Stimulated activated naive CD8-positive, alpha-beta T cell treated with anti-CD3 and anti-CD28 coated beads, Interleukin-15, Interleukin-2, amounts not matched to agents 100 U/mL and 50 U/mL, for 24 hours (primary cell): ENCODE measurements at places on chromosomes 5 and 9.

DNA sequence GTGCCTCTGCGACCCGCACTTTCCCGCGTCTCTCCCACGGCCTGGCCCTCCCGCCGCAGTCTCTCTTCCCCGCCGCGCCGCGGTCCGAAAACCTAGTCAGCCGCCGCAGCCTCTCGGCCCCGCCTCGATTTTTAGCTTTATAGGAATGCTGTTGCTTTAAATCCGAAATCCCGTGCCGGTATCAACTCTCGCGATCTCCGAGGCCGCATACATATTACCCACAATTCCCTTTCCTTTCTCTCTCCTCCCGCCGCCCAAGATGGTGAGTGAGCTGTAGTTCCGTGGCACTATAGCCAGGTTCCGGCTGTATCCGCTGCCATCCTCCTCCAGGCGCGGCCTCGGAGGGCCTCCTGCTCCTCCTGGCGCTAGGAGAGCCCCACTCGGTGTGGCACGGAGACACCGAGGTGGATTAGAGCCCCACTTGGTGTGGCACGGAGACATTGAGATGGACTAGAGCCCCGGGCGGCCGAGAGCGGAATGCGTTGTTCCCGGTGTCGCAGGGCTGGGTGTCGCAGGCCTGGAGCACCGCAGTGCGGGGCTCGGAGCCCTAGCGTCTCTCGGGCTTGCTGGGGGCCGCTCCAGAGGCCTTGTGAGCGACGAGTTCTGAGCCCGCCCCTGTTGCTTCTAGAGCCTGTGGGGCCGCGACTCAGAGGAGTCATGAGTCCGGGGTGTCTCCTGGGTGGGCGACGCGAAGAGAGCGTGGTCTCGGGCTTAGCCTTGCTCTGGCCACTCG, at the start of the genes MED22 and RPL7A:
Gene MED22 (minus strand): TSS at position 147 of the 733 bp plus-strand sequence. CDS start 1,469 bp downstream, outside the sequence.
Gene RPL7A (plus strand): TSS at position 234 of the 733 bp plus-strand sequence. CDS start 26 bp downstream, at position 260.
- peak; percentile 91 for DNase-seq

GRCh38 chr9:1456301-1457024, 406.3 kb downstream of the DMRT2 start:
- no peak for DNase-seq

GRCh38 chr9:14687042-14687719, 6.1 kb downstream of the ZDHHC21 start:
- DNase-seq, result no peak

GRCh38 chr9:79642671-79643070, 70.9 kb downstream of the TLE4 start:
- no peak for DNase-seq

DNA sequence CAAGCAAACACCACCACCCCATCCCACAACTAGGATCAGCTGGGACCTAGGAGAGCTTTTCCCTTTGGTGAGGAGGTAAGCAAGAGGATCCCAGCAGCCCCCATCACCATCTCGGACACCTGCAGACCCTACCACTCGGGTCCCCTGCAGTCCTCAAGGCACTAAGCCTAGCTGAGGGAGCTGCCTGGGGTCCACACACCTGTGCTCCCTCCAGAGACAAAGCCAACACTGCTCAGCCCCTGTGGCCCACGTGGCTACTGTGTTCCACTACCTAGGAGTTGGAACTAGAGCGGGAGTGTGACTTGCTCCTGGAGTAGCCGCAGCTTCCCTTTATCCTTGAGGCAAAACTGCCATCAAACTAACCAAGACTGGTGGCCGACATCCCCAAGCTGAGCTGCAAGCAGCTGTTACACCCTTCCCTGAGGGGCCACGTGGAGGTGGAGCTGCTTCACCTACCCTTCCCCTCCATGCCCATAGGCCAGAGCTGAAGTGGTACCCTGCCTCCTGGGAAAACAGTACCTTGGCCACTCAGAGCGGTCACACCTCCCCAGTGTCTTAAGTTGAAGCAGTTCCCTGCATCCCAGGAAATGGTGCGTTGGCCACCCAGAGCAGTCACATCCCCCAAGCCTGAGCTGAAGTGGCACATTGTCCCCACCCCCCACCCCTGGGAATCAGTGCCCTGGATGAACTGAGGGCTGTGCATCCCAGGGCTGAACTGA, 205.5 kb downstream of the CACNA1B start:
- DNase-seq, result no peak

DNA sequence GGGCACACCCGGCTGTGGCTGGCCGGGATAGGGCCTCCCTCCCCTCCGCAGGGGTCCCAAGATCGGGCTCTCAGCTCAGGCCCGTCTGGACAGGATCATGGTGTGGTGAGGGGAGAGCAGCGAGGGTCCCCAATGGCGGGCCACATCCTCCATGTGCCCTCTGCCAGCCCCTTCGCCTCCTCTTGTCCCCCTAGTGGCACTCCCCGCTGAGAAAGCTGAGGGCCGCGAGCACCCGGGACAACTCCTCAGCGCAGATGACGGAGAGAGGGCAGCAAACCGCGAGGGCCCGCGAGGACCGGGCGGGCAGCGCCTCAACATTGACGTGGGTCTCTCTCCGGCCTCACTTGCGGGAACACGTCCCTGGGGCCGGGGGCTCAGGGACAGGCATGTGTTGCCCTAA, 24.6 kb downstream of the NKD2 start:
- DNase-seq, result no peak

DNA sequence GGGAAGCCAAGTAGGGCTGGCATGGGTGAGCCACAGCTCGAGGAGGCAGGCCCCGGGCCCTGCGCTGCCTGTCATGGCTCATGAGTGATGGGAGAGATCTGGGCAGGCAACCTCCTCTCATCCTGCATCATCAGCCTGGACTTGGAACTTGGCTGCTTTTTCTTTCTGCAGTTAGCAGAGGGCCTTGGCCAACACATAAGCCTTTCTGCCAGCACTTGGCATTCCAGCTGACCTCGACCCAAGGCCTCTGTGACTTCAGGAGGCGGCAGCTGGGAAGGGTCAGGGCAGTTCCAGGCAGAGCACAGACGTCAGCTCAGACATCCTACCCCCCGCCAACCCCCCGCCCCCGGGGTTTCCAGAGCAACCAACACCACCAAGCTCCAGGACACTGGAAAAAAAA, 7.6 kb downstream of the S1PR3 start:
- DNase-seq, result no peak

DNA sequence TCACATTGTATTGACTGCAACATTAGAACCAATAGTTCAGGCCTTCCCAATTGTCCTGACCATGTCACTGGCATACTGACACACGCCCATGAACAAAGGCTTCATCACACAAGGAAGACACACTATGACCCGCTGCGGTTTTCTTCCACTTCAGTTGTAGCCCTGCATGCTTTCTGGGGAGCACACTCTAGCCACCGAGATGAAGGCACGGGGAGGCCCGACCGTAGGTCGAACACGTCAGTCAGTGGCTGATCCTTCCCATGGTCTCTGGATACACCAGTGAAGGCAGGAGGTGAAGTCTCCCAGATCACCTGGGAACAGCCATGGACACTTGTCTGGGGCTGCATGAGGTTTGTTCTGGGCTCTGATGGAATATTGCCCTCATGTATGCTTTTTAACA, 224.7 kb downstream of the FSTL4 start:
- DNase-seq, result no peak

DNA sequence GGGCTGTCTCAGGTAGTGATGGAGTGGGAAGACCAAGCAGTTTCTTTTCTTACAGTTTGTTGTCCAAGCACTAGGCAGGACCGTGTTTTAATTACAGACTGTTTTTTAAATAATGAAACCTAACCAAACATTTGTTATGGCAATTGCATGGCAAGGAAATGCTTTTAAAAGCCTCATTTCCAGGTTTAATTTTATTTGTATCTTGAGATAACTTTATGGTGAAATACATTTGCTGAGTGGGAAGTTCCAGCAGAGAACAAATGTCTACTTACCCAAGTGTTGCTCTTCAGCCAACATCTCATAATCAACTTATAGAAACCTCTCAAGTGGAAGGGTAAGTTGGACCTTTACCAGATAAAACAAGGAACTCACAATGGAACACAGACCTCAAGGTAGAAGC, 11.8 kb upstream of the LHFPL2 start:
- no peak for DNase-seq

- DNase-seq, result peak; percentile 64
These were observed 9.7 kb upstream of the RALGDS start for GRCh38 chr9:133130685-133131244.
